ENCODE measurements at places on chromosomes 12 and 14. TPM values are rescaled to one million over a fixed set of nuclear protein-coding genes. Genes with fewer than 3 reads are reported as not detected.

DNA sequence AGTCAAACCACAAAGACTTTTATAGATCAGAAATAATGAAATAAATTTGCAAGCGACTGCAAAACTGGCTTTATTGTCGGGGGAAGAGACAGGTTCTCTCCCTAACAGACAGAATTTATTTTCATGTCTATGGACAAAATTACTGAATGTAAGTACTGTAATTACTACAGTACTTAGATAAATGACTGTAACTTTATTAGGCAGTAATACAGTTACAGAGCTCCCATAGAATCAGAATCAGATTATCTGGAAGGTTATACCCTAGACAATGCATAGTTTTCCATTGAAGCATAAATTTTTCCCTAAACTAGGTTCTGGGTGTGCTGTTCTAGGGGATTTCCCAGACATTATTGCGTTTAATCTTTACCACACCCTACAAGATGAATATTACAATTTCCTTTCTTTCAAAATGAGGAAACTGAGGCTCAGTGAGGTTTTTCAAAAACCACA is 114.2 kb downstream of the C12orf75 start:
- DNase-seq = no peak

DNA sequence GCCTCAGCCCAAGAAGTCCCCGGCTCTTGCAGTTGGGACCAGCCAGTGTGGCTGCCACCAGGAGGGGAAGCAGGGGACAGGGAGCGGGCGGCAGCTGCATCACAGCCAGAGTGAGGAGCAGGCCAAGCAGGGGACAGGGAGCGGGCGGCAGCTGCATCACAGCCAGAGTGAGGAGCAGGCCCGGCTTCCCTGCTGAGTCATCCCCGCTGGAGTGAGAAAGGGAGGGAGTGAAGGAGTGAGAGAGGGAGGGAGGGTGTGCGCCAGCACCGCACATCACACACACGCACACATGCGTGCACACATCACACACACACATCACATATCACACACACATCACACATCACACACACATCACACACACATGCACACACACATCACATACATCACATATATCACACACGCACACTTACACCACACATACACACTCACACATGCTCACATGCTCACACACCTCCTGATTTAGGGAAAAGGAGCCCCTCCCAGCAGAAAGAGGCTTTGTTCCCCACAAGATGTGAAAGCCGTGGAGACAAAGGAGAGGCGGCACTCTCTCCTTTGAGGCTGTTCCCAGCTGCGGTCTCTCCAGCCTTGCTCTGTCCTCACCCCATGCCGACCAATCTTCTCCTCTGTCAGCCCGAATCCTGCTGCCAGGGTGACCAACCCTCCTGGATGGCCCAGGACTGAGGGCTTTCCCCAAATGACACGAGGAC is 16.7 kb upstream of the ZDHHC22 start:
- peak; percentile 76 for DNase-seq

Gene CAPZA3
- total RNA-seq = not detected

DNA sequence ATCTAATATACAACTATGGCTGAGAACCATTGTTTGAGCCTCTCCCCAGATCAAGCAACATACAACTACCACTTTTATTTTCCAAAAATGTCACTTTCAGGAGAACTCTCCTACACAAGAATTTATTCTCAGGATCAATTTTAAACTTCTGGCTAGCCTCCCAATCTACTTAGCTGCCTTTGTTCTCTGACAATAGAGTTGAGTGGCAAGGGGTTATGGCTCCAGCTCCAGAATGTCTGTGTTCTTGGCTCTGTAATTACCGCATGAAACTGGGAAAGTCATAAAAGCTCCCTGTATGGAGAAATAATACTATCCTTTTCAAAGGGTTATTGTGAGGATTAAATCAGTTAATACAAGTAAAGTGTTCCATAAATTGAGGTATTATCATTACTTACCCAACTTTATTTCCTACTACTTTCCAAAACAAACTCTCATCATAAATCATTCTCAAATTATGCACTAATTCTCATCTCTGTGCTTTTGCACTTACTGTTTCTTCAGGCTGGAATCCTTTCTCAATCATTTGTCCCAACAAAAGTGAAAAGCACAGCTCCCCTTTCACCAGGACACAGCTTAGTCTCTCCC is 121.9 kb downstream of the GARIN6 start:
- DNase-seq = no peak

DNA sequence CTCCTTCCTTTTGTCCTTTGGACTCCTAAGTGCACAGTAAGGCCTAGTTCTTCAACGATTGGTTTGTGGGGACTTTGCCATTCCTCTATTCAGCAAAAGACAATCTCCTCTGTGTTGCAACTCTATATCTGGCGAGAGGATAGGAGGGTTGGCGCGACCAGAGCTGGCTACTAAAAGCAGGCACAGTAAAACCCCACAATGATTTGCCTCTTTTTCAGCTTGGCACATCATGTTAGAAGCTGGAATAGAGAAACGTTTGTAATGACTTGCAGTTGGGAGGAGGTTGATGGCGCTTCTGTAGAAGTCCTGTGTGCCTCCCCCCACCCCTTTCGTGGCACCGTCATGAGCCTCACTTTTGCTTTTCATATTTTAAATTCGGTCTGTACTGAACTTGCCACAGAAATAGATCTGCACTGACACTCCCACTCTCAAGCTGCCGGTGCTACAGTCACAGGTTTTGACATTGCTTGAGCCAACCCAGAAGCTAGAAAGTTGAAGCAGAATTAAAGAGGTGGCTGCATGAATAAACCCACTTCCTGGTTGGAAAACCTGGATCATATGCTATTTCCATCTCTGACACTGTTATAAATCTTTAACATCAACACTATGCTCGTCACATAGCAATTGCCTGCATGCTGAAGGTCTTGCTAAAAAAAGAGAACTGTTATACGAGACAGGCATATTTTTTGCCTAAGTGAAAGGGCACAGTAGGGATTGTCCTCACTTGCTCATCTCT is 315.3 kb upstream of the PRICKLE1 start:
- no peak for DNase-seq

DNA sequence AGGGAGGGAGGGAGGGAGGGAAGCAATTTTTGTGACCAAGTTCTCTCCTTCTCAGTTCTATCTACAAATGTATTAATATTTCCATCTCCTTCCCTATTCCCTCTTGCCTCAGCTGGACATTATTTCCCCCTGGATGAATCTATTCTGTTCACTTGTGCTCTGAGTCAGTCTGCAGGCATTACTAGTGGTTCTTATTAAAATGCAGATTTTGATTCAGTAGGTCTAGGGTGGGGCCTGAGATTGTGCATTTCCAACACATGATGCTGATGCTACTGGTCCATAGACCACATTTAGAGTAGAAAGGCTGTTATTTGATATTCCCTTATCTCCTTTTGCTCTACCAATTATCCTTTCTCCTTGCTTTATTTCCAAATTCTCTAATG is 40.1 kb upstream of the YAF2 start:
- DNase-seq = no peak

GRCh38 chr12:46373301-46374296 is 1.0 kb upstream of the SLC38A2 start:
- DNase-seq = peak; percentile 66

- no peak for DNase-seq
These were observed 66.6 kb upstream of the FAR2 start for GRCh38 chr12:29082522-29082921.

Gene TAS2R30
- total RNA-seq = 0.82 TPM

DNA sequence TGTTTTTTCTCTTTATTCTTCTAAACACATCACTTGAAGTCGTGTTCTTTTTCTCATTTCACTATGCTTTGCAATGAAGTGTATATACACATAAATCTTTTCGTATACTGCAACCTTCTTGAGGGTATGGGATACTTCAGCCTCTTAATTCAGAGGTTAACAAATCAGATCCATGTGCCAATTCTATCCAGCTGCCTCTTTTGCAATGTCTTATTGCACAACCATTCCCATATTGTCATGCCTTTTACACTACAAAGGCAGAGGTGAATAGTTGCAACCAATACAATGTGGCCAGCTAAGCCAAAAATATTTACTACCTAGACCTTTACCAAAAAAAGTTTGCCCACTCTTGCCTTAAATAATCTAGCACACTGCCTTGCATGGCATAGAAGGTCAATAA is 224.5 kb upstream of the FOXG1 start:
- no peak for DNase-seq

DNA sequence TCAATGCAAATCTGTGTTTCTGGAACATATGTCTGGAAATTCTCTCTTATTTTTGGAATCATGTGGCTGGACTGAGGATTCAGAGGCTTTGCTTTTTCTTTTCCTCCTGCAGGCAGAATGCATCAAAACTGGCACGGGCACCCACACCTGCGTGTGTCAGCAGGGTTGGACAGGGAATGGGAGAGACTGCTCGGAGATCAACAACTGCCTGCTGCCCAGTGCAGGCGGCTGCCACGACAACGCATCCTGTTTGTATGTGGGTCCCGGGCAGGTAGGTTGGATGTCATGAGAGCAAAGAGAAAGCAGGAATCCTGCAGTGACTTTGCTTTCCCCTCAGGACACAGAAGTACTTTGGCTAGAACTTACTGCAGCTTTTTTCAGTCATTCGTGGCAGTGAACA is 90.3 kb downstream of the STAB2 start:
- DNase-seq = no peak

Gene NOS1
- total RNA-seq = 62.2 TPM

GRCh38 chr12:117322428-117322827 is 39.0 kb downstream of the NOS1 start:
- DNase-seq = no peak

- no peak for DNase-seq
These were observed 45.0 kb upstream of the CCDC91 start for GRCh38 chr12:28145216-28145615.

Gene MORN3
- not detected for total RNA-seq

Gene NRIP2
- total RNA-seq = 0.97 TPM

DNA sequence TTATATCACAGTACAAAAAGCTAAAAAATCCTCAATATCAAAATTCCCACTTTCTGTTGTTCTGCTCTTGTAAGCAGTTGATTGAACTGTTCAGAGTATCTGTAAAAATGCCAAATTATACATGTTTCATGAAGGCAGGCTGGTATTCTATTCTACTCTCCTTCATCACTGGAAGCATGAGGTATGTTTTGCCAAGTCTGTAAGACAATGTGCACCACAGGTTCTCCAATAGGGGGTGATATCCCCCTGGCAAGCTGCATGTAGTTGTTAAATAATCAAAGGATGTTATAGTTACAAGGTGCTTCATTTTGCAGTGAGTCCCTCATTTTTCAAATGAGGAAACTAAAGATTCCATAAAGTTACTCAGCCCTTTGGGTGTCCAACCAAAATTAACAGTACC is 15.1 kb upstream of the NEK9 start:
- no peak for DNase-seq

GRCh38 chr14:87492561-87492960 is 500.4 kb downstream of the GALC start:
- DNase-seq = no peak

Gene CYP46A1
- total RNA-seq = 0.50 TPM

Gene METTL3
- total RNA-seq = 17.5 TPM

- DNase-seq = no peak
These were observed 94.3 kb downstream of the RGS6 start for GRCh38 chr14:72026536-72026935.

DNA sequence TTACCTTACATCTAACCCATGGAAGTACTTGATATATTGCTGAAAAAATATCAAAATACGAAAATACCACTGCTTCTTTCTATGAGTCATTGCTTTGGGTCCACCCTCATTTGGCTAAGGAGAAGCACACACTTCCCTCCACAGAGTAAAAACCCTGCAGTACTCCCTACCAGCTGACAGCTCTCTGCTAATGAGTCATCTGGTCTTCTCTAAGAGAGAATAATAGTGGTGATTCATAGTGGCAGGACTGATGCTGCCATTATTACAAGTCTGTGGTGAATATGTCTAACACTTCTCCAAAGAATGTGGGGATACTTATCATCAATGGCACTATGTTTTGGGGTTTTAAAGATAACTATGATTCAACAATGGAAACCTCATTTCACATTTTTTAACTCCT is 90.7 kb downstream of the PPFIA2 start:
- no peak for DNase-seq

- DNase-seq = no peak
These were observed 1.7 kb downstream of the KCNH3 start for GRCh38 chr12:49540229-49541139.

GRCh38 chr12:58286353-58286752 is 345.0 kb downstream of the ATP23 start:
- no peak for DNase-seq

DNA sequence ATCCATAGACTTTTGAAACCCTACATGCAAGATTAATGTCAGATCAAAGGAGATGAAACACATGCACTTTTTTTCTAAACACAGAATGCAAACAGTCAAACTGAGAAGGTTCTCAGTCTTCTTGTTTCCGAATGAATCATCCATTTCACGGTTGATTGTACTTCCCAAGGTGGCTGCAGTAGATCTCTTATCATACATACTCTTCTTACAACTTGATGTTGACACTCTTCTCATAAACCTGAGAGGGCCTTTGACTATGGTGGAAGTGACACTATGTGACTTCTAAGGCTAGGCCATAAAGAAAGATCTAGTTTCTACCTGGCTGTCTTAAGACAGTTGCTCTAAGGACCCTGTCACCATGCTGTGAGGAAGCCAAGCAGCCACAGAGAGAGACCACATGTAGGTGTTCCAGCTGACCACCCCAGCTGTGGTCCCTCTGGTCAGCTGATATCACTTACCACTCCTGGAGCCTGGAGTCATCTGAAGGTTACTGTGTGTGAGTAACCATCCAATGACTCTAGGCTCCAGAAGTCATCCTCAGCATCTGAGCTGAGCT is 67.2 kb upstream of the HMGA2 start:
- DNase-seq = no peak

- no peak for DNase-seq
These were observed 174.8 kb upstream of the ATF7IP start for GRCh38 chr12:14190694-14191093.

GRCh38 chr12:89779090-89779489 is 70.5 kb upstream of the ATP2B1 start:
- no peak for DNase-seq

Gene OR5AU1
- 0.32 TPM for total RNA-seq

GRCh38 chr14:21016413-21017190 is 8.3 kb downstream of the NDRG2 start:
- DNase-seq = no peak

Gene JDP2
- total RNA-seq = 37.2 TPM

DNA sequence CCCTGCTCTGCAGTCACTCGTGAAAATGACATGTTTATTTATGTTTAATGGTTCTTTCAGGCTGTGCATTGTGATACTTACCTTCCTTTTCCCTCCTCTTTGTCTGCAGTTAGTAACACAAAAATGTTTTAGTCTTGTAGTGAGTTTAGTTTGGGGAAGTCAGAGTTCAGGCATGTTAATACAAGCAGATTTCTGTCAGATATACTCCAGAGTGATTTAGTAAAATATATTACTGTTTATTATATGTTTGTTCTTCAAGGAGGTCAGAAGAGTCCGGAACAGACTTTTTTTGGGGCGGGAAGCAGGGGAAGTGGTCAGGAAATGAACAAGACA is 28.7 kb downstream of the MSRB3 start:
- DNase-seq = no peak

DNA sequence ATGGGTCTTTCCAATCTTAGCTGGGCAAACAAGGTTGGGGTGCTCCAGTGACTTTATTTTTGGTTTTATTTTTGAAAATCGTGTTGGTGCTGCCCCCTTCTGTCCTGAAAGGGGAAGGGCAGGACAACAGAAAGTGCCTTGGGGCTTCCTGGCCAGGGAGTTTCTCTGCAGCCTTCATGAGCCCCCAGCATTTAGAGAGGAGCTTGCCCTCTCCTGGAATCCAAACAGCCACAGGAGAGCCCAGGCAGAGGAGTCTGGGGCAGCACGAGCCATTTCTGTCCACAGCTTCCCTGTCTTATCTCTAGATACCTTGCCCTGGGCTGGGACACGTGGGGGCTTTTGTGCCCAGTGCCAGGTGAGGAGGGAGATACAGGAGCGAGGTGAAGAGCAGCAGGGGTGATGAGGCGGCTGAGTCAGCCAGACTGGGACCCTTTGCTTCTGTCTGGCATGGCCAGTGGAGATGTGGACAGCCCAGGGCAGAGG is 4.4 kb upstream of the C1RL start:
- DNase-seq = no peak
